Lung microvascular endothelial cell (primary cell): ENCODE measurements at places on chromosomes 7 and 10. TPM values are rescaled to one million over a fixed set of nuclear protein-coding genes. Genes with fewer than 3 reads are reported as not detected.
A peak's percentile ranks its signal among the peaks of the same experiment; 100 is the strongest.

Gene HTRA1
- total RNA-seq, result 42.7 and 125 TPM in 2 replicates

Gene ASAH2B
- 1.3 and 1.6 TPM in 2 replicates for total RNA-seq

DNA sequence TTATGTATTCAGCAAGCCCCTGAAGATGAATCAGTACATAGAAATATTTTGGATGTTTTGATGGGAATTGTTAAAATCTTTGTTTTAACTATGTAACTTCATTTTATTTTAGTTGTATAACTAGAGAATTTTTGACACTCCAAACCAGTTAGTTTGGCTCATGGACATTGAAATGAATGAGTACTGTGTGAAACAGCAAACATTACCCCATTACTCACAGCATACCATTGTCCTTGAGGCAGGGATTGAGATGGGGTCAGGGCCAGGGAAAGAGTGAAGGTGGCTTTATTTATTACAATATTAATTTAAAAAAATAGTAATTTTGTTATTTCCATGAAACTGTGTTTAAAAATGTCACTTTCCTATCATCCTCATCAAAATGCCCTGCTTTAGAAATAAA, 4.8 kb upstream of the BMPER start:
- DNase-seq, result no peak

- peak; percentile 28 for DNase-seq
These were observed 203.1 kb upstream of the PCLO start for GRCh38 chr7:83365746-83366145.

- DNase-seq, result no peak
These were observed 117.0 kb downstream of the TYW1B start for GRCh38 chr7:72710983-72711382.

DNA sequence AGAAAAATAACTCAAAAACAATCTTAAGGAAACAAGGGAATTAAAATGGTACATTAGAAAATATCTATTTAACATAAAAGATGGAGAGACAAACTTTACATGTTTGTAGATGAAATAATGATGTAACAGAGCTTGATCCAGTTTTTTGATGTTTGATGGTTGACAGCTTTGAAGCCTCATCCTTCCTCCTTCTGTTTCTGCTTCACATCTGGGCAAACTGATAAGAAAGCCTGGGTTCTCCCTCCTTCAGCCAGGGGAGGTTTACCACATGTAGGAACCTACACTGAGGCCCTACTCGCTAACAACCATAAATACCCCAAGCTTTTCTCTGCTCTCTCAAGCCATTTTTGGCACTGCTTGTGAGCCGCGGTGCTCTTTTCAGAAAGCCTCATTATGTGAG, 82.8 kb upstream of the ZNF32 start:
- DNase-seq, result no peak

Gene TUBB8
- total RNA-seq, result not detected in 2 replicates

GRCh38 chr7:131483586-131483985, 72.8 kb downstream of the PODXL start:
- DNase-seq, result no peak

- no peak for DNase-seq
These were observed 202.8 kb upstream of the BMPER start for GRCh38 chr7:33702514-33703054.

Gene SEC31B
- 0.65 and 2.0 TPM in 2 replicates for total RNA-seq

DNA sequence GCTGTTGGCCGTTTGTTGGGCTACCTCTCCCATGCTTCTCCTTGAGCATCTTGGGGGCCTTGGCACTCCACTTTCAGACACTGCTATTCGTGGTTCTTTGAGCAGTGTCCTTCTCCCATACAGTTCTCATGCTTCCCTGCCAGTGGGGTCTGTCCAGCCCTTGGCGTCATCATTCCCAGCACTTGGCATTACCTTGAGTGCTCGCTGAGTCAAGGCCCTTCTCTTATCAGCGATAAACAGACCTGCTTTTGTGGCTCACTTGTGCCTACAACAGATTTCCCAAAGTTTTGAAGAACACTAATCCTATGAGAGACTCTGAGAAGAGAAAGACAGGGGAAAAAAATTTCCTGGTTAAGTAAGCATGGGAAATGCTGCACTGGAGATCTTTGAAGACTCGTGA, 85.3 kb downstream of the NOC3L start:
- DNase-seq, result no peak

GRCh38 chr10:102593074-102593803, 51.0 kb upstream of the TRIM8 start:
- DNase-seq, result no peak

GRCh38 chr7:106721816-106722785, 61.1 kb upstream of the CCDC71L start:
- DNase-seq, result no peak

DNA sequence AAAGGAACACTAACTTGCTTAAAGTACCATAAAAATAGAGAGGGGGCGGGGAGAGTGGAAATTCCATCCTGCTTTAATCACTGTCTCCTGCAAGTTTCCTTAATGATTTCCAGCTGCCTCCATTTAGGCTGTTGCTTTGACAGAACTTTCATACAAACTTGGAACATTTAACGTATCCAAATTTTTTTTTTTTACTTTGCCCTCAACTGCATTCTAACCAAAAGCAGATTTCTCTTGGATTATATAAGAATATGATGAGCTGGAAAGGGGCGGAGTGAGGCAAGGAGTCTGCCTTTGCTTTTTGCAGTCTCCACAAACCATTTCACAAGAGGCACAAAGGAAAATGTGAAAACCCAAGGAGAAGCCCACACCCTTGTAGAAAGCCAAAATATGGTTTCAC, 46.6 kb upstream of the COL1A2 start:
- DNase-seq, result peak; percentile 31

GRCh38 chr10:114399576-114399975, 4.7 kb downstream of the AFAP1L2 start:
- DNase-seq, result no peak

GRCh38 chr10:46255801-46256747, 30.7 kb upstream of the ANTXRL start:
- DNase-seq, result peak; percentile 95

DNA sequence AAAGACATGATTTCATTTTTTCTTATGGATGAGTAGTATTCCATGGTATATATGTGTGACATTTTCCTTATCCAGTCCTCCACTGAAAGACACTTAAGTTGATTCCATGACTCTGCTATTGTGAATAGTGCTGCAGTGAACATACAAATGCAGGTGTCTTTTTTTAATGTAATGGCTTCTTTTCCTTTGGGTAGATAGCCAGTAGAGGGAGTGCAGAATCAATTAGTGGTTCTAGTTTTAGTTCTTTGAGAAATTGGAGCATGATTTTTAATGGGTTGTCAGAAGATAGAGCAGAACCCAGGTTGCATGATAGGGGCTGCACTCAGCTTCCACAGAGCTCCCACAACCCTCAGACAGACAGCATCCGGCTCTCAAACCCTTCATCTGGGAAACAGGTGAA, 152.9 kb upstream of the PLXDC2 start:
- DNase-seq, result no peak

DNA sequence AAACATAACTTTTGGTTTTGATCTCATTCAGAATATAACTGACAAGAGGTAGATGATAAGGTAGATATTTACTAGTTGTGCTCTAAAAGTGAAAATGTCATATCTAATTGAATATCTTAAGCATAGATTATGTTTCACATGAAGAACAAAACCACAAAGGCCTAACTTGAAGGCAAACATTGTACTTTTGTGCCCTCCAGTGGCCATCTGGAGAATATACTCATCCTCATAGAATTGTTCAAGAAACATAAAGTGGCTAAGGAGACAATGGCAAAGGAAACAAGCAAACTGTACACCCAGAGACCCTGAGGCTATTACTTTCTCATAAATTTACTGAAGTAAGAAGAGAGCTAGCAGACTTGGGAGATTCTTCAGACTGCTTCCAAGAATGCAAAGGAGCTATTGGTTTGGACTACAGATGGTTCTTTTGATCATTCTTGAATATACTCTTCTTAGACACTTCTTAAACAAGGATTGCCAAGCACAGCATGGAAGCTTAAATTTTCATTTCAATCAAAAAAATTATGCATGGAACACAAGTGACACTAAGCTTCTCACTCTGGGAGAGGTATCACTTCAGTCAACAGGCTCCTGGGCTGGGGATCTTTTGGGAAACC, 98.2 kb upstream of the DKK1 start:
- peak; percentile 79 for DNase-seq

Gene PON1
- not detected in 2 replicates for total RNA-seq

GRCh38 chr7:102305414-102306268, 19.0 kb downstream of the SH2B2 start:
- no peak for DNase-seq

Gene DLX5
- not detected in 2 replicates for total RNA-seq

Gene CPEB3
- 0.87 and 1.6 TPM in 2 replicates for total RNA-seq

DNA sequence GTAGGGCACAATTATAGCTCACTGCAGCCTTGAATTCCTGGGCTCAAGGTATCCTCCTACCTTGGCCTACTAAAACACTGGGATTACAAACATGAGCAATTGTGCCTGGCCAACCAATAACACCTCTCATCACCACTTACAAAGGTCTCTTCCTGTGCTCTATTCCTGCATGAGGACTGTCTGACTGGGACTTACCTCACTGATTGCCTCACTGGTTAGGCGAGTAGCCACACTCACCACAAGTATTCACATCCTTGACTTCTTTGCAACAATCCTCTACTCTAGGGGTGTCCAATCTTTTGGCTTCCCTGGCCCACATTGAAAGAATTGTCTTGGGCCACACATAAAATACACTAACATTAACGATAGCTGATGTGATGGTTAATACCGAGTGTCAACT, 22.6 kb upstream of the PDIA4 start:
- no peak for DNase-seq

Gene TAS2R5
- total RNA-seq, result 0.22 and 0.40 TPM in 2 replicates

DNA sequence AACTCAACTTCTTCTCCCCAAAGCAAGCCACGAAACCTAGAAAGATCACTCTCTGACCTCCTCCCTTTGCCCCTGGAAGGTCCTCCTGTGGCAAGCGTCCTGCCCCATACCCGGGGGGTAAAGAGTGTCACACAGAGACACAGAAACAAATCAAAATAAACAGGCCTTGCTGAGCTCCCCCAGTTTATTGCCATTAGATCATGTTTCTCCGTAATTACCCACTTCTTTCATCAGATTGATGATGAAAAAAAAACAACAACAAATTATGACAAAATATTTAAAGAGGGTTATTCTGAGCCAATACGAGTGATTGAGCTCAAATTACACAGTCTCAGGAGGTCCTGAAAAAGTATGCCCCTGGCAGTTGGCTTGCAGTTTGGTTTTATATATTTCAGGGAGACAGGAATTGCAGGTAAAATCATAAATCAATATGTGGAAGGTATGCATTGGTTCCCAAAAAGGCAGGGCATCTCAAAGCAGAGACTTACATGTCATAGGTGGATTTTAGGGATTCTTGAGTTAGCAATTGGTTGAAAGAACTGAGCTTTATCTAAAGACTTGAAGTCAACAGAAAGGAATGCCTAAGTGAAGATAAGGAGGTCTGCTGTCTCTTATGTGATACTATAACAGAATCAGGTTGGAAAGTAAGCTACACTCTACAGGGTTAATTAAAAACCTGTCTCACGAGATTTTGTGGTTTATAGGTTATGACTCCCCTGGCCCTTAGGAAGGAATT, 86.2 kb downstream of the APBB1IP start:
- DNase-seq, result no peak

- peak; percentile 82 for DNase-seq
These were observed 1.3 kb upstream of the NMT2 start for GRCh38 chr10:15169555-15170401.

DNA sequence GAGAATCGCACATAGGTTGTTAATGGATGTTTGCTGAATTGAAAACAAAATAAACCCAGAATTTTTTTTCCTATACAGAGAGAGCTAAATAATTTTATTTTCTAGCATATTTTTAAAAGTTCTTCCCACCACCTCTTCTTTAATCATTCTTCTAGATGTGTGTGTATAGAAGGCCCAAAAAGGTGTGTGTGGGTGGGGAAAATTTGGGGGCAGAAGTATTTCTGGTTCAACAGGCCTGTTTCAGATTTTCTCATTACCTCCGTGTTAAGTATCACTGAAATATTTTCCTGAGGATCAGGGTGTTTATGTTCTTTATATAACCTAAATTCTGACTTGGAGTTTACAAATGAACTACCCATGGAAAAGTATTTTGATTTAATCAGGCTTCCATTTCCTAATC, 144.2 kb upstream of the ZNF804B start:
- DNase-seq, result no peak

GRCh38 chr7:149815661-149816266, 22.4 kb upstream of the ZNF862 start:
- DNase-seq, result no peak

DNA sequence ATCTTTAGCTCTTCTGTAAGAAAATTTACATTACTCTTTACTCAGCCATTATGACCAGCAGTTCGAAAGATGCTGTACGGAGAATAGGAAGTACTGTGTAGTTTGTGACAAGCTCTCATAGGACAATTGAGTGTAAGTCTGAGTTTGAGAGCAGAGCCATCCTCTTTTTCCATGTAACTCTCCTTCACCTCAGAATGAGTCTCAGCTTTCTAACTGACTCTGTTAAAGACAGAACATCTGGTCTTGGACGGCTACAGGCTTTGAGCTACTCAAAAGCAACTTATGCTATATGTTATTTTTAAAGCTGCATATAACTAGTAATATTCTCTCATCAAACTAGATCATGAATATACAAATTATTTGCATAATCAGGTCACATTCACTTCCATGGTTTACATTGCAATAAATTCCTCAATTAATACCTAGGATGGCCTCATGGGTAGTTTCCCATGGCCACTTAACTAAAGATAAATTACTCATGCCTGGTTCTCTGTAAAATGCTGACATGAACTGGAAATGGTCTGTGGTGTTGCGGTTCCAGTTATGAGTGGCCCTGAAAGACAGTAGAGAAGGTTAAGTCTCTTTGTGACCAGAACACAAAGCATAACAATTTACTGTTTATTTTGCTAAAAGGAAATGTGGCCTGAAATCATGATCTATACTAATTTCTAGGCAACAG, 358.7 kb downstream of the PHF14 start:
- no peak for DNase-seq

DNA sequence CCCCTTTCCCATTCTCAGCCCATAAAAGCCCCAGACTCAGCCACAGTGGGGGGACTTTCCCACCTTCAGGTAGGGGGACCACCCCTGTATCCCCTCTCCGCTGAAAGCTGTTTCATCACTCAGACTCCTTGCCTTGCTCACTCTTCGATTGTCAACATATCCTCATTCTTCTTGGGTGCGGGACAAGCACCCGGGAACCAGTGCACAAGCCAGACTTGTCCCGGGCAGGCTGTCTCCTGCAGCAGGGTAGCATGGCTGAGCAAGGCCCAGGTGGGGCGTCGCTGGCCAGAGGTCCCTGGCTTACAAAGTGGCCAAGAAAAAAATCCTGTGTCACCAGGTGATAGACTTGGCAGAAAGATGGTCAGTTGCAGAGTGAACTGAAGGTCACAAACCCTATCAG, 64.7 kb downstream of the NOD1 start:
- DNase-seq, result no peak

DNA sequence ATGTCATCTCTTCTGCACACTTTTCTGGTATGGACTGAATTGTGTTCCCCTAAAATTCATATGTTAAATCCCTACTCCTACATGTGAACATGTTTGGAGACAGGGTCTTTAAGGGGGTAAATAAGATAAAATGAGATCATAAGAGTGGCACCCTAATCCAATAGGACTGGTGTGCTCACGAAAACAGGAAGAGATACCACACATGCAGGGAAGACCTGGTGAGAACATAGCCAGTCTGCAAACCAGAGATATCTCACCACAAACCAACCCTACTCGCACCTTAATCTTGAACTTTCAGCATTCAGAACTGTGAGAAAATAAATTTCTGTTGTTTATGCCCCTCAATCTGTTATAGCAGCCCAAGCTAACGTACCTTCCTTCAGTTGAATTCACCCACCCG, 51.8 kb downstream of the VWDE start:
- no peak for DNase-seq

- DNase-seq, result no peak
These were observed 85.6 kb upstream of the PDCD4 start for GRCh38 chr10:110786172-110786571.

Gene APBB1IP
- under 0.01 TPM in 1 of 2 replicates, not detected in the other for total RNA-seq

- no peak for DNase-seq
These were observed 165.7 kb upstream of the FZD1 start for GRCh38 chr7:91098566-91098965.
